Heart right ventricle (tissue), 16 donors: ENCODE measurements at places on chromosomes 12 and 14. TPM values are rescaled to one million over a fixed set of nuclear protein-coding genes. Genes with fewer than 3 reads are reported as not detected.

C1QL4 gene
- total RNA-seq, result not detected

REM2 gene
- total RNA-seq, result not detected

CNTN1 gene
- 0.44 TPM for total RNA-seq

WIF1 gene
- total RNA-seq, result not detected

FITM1 gene
- 176 TPM for total RNA-seq

KCNA5 gene
- 5.7 TPM for total RNA-seq

HPD gene
- 0.51 TPM for total RNA-seq

ZNF10 gene
- 7.7 TPM for total RNA-seq

ARMH4 gene
- 9.3 TPM for total RNA-seq

GLIPR1L2 gene
- total RNA-seq, result 1.4 TPM

VDR gene
- 0.23 TPM for total RNA-seq

NGB gene
- not detected for total RNA-seq

DNA sequence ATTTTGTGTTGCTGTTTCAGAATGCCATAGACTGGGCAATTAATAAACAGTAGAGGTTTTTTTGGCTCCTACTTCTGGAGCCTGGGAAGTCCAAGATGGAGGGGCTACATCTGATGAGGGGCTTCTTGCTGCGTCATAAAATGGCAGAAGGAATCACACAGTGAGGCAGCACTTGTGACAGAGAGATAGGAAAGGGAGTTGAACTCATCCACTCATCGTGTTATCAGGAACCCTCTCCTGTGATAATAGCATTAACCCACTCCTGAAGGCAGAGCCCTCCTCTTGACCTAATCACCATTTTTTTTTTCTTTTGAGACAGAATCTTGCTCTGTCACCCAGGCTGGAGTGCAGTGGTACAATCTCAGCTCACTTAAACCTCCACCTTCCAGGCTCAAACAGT, 9.7 kb downstream of the TDG start:
- H3K4me3 ChIP-seq, result no peak overlapping the region
- no peak for DNase-seq
- peaks cover 54% of the 10 kb centered on the region for H3K36me3 ChIP-seq
- no peak overlapping the region for H3K27ac ChIP-seq

GRCh38 chr14:35420036-35420811, 15.7 kb upstream of the NFKBIA start:
- peaks cover 8% of the 10 kb centered on the region for H3K4me1 ChIP-seq
- no peak for DNase-seq
- H3K27me3 ChIP-seq, result no peaks in the 10 kb centered on the region
- H3K36me3 ChIP-seq, result no peaks in the 10 kb centered on the region

GRCh38 chr12:80936353-80936641, 1.4 kb downstream of the LIN7A start:
- no peaks in the 10 kb centered on the region for H3K27me3 ChIP-seq
- H3K4me3 ChIP-seq, result peak overlapping the region; percentile 68
- H3K36me3 ChIP-seq, result no peaks in the 10 kb centered on the region
- peak; percentile 31 for DNase-seq

- no peak overlapping the region for H3K27ac ChIP-seq
- DNase-seq, result no peak
- H3K4me1 ChIP-seq, result peaks cover 55% of the 10 kb centered on the region
- no peak overlapping the region for H3K4me3 ChIP-seq
- H3K36me3 ChIP-seq, result no peaks in the 10 kb centered on the region
These were observed 94.9 kb downstream of the CHGA start for GRCh38 chr14:93017898-93018297.

- no peak overlapping the region for H3K4me3 ChIP-seq
- no peak for DNase-seq
- no peaks in the 10 kb centered on the region for H3K36me3 ChIP-seq
- no peaks in the 10 kb centered on the region for H3K4me1 ChIP-seq
- no peak overlapping the region for H3K27ac ChIP-seq
These were observed 35.7 kb downstream of the CNTN1 start for GRCh38 chr12:40727774-40728483.
